ENCODE measurements at places on chromosomes 1 and 21.

- no peak for DNase-seq
Measured at GRCh38 chr1:117760069-117760468, 154.2 kb downstream of the TENT5C start.

- DNase-seq = no peak
Measured at GRCh38 chr1:223402790-223403142, 9.6 kb downstream of the CCDC185 start.

DNA sequence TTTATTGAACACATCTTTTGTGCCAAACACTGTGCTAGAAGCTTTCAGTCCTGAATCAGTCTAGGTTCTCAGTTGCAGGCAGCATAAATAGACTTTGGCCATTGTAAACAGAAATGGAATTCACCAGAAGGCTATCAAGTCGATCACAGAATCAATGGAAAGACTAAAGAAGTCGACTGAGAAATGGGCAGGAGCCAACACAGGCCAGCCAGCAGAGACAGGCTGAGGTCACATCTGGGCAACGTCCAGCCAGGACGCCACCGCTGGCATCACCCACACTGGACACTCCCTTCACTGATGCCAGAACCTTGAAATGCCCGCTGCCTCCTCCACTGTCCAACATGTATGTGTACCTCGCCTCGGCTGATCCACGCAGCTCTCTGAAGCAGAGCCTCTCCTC lies 5.5 kb upstream of the CNTN2 start:
- no peak for DNase-seq

GRCh38 chr1:14724678-14725077 lies 126.2 kb downstream of the KAZN start:
- no peak for DNase-seq

- DNase-seq = no peak
Measured at GRCh38 chr1:55195521-55196233, 19.5 kb downstream of the USP24 start.

DNA sequence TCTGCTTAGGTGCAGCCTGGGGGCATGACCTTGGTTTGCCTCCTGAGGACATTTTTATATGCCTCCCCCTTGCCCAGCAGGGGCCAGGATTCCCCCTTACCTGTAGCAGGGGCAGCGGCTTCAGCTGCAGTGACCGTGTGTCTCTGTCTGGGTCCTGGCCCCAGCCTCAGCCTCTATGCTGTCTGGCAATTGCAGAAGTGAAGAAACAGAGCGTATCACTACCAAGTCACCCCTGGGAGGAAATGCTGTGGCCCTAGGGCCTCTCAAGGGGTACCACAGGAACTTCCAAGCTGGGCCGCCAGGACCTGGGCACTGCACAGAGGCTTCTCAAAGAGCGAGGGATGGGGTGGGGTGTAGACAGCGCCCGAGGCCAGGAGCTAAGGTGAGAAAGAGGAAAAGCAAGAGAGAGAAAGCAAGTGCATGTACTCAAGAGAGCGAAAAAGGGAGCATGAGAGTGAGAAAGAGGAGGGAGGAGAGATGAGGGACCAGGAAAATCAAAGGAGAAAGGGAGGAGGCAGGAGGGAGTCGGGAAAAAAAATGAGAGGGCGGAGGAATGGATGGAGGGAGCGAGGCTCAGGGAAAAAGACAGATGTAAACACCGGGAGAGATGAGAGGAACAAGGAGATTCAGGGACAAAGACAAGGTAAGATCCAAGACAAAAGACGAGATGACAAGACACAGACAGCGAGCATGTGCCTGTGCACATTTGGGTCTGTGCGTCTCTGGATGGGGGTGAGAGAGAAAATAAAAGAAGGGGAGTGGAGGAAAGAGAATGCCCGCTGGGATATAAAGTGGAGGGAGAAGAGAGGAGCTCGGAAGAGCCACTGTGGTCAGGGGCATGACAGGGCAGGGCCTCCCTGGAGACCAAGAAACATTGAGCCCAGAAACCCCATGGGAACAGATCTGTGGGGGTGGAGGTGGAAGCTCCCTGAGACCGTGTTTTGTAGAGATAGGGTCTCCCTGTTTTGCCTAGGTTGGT lies at the start of gene PTAFR:
Gene PTAFR (minus strand): TSS at position 199 of the 979 bp plus-strand sequence. CDS start 25,669 bp downstream, outside the sequence.
- no peak for DNase-seq
